ENCODE measurements at places on chromosomes 11 and 22. TPM values are rescaled to one million over a fixed set of nuclear protein-coding genes. Genes with fewer than 3 reads are reported as not detected.

Gene SAA4
- total RNA-seq = not detected

DNA sequence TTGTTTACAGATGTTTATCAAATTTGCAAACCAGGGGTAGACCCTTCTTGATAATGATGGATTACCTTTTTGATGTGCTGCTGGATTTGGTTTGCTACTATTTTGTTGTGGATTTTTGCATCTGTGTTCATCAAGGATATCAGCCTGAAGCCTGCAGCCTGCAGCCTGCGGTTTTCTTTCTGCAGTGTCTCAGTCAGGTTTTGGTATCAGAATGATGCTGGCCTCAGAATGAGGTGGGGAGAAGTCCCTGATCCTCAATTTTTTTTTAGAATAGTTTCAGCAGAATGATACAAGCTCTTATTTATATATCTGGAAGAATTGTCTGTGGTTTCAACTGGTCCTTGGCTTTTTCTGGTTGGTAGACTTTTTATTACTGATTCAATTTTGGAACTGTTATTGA lies 19.7 kb upstream of the RAB38 start:
- DNase-seq = no peak

- DNase-seq = no peak
Observed at GRCh38 chr11:19243613-19244012, 2.9 kb upstream of the E2F8 start.

DNA sequence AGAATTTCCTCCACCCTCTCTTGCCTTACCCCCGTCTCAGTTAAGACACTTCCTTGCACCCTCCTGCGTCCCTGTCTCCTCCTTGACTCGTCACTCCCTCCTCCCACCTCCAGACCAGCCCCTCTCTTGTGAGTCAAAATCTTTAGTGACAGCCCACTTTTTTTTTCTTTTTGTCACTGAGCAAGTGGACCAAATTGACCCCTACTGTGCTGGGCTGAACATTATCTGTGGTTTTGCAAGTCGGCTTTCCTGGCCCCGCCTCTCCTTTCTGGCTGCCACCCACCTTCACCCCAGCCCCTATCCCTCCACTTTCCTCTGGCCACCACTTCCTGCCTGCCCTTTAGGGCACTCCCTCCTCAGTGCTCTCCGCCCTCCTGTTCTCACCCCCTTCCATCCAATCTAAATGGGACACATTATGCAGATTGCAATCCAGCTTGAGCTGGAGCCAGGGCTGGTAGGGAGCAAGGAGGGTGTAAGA lies at the start of gene APLNR:
APLNR (minus strand) TSS at position 47 of the 478 bp plus-strand sequence. CDS start 246 bp downstream, outside the sequence.
- no peak for DNase-seq

- DNase-seq = no peak
Observed at GRCh38 chr11:17673951-17674350, 45.4 kb upstream of the MYOD1 start.

Gene NXPE4
- total RNA-seq = not detected

Gene CST6
- 0.80 TPM for total RNA-seq

- DNase-seq = peak; percentile 10
Observed at GRCh38 chr11:118663902-118664301, 15.5 kb downstream of the TREH start.

Gene RCN1
- 92.3 TPM for total RNA-seq

DNA sequence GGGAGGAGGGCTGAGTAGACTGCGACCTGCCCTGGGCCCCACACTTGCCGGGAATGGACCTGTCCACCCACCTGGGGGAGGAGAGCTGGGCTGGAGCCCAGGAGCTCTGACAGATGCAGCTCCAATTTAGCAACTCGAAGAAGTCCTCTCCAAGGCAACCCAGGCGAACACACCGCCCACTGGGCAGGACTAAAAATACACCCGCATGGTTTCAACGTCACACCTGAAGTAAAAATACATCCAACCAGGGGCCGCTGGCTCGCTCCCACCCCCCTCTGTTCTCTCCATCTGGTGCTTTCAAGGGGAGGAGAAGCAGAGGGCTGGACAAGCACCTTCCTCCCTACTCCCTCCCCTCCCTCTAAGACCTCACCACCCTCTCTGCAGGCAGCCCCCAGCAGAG lies 119.9 kb downstream of the FEZ1 start:
- no peak for DNase-seq

Gene TRIM49D1
- not detected for total RNA-seq

Gene GUCY1A2
- 12.4 TPM for total RNA-seq

DNA sequence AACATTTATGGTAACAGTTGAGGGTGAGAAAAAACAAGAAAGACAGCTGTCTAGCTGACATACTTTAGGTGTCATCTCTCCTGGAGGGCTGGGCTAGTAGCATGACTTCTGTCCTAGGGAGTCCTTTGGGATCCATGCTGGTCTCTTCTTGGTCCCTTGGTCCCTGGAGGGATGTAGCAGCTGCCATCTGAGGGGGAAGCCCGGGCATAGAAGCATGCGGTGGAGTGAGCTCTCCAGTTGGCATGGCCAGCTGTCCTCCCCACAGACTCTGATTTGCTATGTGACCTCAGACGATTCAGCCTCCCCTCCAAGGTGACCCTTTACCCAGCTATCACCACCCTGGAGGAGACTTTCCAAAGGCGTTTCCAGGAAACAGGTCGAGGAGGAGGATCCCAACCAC lies 28.7 kb downstream of the POU2F3 start:
- no peak for DNase-seq

DNA sequence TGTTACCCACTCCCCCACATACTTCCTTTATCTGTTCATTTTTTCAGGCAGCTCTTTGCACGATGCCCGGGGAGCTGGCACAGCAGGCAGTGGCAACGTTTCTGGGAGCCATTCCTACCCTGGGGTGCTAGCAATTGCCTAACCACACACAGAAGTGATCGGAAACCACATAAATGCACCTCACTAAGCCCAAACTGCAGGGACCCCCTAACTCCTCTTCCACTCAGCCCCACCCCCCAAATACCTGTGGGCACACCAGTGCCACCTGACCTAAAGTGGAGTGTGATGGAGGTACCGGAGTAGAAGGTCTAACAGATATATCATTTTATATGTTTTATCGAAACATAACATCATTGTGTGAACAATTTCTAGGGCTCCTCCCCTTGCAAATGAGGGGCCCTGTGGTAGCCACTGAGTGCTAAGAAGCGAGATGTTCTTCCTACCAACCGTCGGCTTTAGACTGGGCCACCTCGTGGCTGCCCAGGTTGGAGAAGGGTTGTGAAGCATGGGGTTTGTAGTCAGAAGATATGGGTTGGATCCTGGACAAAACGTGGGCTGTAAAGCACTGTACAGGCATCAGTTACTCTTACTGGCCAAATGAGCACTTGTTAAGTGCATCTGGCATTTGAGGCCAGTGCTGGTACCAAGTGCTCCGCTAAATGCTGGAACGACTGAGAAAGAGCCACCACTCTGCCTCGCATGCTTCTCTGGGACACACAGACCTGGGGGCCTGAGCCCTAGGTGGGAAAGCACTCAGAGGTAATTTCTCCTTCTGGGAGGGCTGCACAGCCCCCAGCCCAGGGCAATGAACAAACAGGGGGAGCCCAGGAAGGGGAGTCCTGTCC lies 2.8 kb downstream of the MRGPRD start:
- peak; percentile 47 for DNase-seq

GRCh38 chr11:76074148-76075095 lies 131.9 kb downstream of the WNT11 start:
- no peak for DNase-seq

GRCh38 chr22:24435323-24435645 lies 7.9 kb downstream of the ADORA2A start:
- DNase-seq = no peak

DNA sequence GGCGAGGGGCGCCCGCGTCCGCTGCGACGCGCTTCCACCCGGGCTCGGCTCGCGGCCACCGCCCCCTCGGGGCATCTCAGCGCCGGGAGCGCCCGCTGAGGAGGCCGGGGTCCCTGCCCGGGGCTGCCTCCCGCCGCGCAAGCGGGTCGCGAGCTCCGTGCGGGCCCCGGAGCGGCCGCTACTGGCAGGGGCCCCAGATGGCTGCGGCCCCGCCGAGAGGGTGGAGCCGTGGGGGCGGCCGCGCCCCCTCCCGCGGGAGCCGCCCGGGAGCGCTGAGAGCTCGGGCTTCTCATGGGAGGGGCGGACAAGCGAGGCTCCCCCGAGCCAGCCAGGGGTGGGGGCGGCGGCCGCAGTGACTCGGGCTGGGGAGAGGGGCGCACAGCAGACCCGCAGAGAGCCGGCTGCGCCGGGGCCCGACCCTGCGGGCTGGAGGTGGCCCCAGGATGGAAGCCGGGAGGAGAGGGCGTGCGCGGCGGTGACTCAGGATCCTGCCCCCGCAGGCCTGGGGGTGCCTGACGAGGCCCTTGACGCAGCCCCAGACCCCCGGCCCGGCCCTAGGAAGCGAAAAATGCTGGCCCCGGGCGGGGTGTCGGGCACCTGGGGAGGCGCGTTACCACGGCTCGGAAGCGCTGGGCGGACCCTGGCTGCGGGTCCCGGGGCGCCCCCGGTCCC lies 603 bp upstream of the ZFTA start:
- peak; percentile 66 for DNase-seq

GRCh38 chr22:44850946-44851345 lies 98.6 kb downstream of the ARHGAP8 start:
- DNase-seq = no peak

- no peak for DNase-seq
Observed at GRCh38 chr22:47128622-47129215, 366.3 kb downstream of the TBC1D22A start.

Gene ART5
- total RNA-seq = 0.27 TPM

Gene RASL10A
- total RNA-seq = 2.2 TPM

- no peak for DNase-seq
Observed at GRCh38 chr11:93192163-93192562, 5.6 kb downstream of the SLC36A4 start.

- DNase-seq = no peak
Observed at GRCh38 chr11:43404836-43405479, 46.2 kb downstream of the TTC17 start.

- no peak for DNase-seq
Observed at GRCh38 chr11:134675983-134676382, 263.9 kb upstream of the B3GAT1 start.

DNA sequence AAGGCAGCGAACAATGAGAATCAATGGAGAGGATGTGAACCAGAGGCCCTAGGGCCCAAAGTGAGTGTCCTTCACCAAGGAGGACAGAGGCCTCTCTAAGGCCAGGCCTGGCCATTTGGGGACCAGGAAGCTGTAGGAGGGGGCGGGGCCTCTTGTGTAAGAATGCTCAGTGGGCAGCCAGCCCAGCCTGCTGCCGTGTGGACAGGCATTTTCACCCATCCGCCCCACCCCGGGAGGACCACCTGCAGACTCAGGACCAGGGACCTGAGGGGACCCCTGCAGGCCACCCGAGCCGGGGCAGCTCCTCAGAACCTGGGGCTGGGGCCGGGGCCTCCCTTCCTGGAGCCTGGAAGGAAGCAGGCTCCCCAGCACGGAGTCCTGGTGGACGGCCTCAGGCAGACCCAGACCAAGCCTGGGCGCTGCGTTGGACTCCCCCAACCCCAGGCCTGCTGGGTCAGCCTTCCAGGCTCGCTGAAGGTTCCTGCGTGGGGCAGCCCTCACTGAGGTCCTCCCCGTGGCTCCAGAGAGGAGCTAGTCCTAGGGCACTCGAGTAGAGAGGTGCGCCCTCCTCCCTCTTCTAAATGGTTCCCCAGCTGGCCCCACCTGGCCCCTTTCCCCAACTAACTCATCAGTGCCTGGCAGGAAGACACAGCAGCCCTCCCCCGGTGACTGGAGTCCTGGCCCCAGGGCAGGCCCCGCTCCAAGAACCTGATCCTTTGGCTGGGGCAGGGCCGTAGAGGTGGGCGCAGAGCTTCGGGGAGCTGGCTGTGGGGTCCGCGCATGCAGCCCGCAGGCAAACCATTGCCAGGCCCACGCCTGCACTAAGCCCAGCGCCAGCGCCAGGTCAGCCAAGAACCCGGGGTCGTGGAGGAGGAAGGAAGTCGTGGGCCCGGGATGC lies 1.5 kb upstream of the TRABD start:
- peak; percentile 85 for DNase-seq

DNA sequence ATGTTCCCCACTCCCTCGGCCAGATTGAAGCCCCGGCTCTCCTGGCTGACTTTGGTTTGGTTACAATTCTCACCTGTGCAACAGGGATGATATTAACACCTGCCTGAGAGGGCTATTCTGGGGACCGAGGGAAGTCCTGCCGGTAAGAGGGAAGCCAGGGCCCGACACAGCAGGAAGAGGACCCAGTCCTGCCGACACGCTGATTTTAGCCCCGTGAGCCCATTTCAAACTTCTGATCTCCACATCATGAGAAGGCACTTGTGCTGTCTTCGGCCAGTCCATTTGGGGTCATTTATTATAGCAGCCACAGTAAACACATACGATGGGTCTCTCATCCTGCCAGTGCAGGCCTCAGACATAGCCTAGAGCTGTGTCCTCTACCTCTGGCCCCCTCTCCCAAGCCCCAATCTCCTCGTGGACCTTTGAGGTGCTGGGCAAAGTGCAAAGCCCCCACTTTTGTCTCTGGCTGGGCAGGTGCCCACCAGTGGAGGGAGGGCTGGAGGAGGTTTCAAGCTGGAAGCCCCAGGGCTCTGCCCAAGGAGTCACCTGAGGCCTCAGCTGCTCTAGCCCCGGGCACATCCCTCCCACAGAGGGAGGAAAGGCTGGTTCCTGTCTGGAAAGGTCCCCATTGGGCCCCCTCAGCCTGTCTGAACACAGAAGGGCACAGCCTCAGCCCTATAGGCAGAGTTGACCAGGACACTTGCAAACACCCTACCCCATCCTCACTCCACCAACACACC lies 59.1 kb upstream of the FGF3 start:
- peak; percentile 23 for DNase-seq

Gene CFL1
- total RNA-seq = 437 TPM

- DNase-seq = no peak
Observed at GRCh38 chr11:69817265-69818230, 1.7 kb downstream of the FGF3 start.

- no peak for DNase-seq
Observed at GRCh38 chr11:6655790-6656583, at the start of gene DCHS1. Gene DCHS1 (minus strand): TSS chr11:6655809. CDS start chr11:6641613, 14,196 bp downstream.

DNA sequence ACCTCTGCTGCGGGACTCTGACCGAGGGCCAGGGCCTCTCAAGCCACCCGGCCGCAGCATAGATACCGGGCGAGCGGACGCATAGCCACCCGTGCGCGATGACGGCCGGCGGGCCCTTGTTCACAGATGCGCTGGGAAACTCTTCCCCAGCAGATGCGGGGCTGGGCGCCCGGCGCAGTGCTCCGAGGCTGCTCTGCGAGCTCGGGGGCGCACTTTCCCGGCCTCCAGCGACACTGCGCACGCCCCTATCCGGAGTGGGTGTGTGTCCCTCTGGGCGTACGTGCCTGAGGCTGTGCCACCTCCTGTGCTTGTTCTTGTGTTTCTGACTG lies 104.7 kb upstream of the E2F8 start:
- DNase-seq = no peak

GRCh38 chr11:66239998-66240780 lies 28.2 kb upstream of the RAB1B start:
- no peak for DNase-seq
